ENCODE measurements at places on chromosomes 4 and X.

DNA sequence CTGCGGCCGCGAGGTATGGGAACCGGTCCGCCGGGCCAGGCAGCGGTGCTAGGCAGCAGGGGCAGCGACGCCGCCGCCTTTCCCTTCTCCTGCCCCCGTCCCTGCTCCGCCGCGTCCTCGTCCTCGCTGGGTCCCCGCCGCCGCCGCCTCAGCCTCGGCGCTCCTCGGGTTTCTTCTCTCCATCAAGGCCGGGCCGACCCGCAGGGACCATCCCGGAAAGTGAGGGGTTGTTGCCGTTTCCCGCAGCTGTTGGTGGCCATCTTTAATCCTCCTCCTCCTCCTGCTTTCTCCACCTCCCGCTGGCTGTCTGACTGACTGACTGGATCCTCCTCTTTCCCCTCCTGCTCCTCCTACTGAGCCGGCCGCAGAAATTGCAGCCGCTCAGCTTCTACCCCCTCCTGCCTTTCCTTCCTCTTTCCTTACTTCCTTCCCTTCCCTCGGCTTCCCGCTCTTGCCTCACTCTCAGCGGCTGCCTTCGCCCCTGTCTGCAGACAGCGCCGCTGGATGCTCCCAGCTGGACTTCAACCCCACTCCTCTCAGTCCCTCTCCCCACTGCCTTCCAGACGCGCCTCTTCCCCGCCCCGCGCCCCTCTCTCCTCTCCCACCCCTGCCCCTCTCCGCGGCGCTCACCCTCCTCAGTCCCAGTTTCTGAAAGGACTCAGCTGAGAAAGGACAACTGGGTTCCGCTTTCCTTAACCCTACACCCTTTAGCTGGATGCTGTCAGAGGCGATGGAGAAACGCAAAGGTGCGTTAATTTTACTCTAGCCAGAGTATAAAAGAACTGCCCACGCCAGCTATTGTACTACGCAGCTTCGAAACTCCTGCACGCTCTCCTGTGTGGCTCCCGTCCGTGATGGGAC is at the start of gene WDFY3:
TSS of gene WDFY3 (minus strand) at position 309 of the 861 bp plus-strand sequence. CDS start 106,099 bp downstream, outside the sequence.
- peak; percentile 92 for DNase-seq

GRCh38 chr4:1043162-1043561 is 31.7 kb downstream of the FGFRL1 start:
- DNase-seq: no peak

DNA sequence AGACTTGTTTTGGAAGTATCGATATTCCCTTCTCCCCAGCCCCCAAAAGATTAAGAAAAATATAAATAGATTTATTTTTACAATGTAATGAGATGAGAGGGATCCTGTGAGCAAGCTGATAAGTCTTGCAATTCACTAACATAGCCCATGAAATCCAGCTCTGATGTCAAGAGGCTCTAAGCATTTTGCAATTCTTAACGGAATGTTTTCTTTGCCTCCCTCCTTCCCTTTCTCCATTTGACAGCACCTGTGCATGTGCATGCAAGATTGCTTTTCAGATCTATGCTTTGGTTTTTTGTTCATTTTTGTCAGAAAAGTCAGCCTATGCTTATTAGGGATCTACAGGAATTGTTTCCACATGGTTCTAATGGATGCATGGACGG is 169.9 kb downstream of the SLIT2 start:
- peak; percentile 58 for DNase-seq

GRCh38 chrX:46967547-46967946 is 55.3 kb downstream of the JADE3 start:
- DNase-seq: no peak

GRCh38 chrX:118448273-118448783 is 47.3 kb upstream of the DOCK11 start:
- peak; percentile 6 for DNase-seq

DNA sequence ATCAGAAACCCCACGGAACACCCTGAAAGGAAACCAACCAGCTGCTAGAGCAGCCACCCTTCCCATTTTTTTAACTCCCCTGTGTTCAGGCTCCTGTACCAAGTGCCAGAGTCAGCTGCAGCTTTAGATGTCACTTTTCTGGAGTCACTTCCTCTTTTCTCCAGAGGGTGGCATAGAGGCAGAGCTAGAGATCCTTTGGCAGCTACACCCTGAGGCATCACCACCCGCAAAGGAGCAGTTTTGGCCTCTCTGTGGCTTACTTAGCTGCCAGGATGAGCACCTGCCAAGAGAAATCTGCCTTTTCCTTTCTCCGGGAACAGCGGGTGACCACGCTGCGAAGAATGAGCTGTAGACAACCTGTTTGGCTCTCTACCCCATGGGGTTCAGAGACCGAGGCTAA is 58.0 kb upstream of the CHRDL1 start:
- DNase-seq: peak; percentile 9

Measured in iris pigment epithelial cell (primary cell).